T47D (cell line): ENCODE measurements at places on chromosomes 3 and 15.
A peak's percentile ranks its signal among the peaks of the same experiment; 100 is the strongest.

DNA sequence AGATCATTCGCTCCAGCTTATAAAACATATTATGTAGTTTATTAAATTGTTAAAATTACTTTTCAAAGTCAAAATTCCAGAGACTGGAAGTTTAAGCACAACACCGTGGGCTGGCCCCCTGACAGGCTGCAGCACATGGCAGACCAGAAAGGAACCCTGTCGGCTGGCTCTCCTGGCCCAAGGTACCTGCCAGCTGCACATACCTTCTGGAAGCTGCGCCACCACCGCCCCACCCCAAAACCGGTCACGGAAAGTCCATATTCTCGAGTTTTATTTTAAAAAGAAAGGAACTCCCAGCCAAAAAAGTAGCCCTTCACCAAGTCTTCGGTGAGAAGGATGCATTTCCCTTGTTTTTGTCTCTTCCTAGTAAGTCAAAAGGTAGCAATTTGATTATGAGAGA lies 94.6 kb downstream of the FOXP1 start:
- no peak for DNase-seq

DNA sequence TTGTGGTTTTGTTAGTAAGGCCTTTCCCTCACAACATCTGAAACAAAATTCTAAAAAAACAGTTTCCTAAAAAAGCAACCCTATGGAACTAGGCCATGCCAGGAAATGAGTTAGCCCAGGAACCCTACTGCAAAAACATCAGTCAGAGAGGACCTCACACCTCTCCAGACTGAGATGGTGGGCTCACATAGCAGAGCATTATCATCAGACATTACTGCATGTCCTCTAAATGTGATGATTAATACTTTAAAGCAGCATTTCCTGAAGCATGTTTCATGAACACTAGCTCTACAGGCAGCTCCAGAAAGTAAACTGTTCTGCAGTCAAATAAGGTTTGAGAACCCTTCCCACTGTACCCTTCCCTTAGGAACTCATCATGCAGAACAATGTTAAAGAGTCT lies 232.3 kb upstream of the MRPL3 start:
- no peak for DNase-seq

DNA sequence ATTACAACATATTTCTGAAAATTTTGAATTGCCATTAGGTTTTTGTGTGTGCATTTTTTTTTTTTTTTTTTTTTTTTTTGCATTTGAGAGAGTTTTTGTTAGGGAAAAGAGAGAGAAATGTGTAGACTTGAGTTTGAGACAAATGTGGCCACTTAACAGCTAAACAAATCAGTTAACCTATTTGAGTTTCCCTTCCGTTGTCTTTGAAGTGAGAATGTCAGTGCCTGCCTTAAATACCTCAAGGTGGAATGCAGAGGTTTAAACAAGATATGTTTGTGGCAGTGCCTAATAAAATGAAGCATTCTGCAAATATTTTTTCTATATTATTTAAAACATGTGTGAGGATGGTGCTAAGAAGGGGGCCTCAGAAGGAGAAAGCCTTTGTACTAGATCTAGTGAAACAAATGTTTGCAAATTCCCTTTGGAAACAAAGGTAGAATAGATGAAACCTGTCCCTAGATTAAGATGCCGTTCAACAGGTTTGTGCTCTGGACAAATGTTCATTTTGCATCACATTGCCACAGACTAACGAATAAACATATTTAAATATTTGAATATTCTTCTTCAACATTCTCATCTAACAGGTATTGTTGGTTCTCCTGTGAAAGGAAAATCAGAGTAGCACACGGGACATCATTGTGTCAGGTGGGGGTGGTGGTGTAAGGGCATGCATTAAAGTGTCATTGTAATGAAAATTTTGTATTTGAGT lies 80.7 kb downstream of the SATB1 start:
- no peak for DNase-seq

DNA sequence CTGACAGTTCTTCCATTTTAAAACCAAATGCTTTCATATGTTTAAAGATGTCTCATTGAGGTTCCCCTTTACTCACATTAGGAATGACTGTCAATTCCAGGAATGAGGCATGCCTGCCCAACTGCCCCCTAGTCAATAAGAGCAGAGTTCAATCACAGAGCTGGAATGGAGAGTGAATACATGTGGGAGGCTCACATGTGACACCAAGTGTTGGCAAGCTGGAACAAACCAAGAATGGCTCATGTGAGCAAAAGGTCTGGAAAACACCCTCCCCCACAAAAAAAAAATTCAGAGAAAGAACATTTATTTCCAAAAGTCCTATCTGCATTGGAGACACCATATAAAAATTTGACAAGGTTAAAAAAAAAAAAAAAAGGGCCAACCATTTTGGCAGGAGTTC lies 3.7 kb downstream of the PBRM1 start:
- DNase-seq, result no peak

GRCh38 chr3:71582036-71582611 lies 1.4 kb downstream of the FOXP1 start:
- DNase-seq, result peak; percentile 10

GRCh38 chr3:4233488-4233887 lies 69.7 kb upstream of the SETMAR start:
- no peak for DNase-seq

- no peak for DNase-seq
These were observed 4.9 kb downstream of the MNS1 start for GRCh38 chr15:56460071-56460470.

GRCh38 chr3:101319531-101319930 lies 844 bp downstream of the IMPG2 start:
- no peak for DNase-seq

DNA sequence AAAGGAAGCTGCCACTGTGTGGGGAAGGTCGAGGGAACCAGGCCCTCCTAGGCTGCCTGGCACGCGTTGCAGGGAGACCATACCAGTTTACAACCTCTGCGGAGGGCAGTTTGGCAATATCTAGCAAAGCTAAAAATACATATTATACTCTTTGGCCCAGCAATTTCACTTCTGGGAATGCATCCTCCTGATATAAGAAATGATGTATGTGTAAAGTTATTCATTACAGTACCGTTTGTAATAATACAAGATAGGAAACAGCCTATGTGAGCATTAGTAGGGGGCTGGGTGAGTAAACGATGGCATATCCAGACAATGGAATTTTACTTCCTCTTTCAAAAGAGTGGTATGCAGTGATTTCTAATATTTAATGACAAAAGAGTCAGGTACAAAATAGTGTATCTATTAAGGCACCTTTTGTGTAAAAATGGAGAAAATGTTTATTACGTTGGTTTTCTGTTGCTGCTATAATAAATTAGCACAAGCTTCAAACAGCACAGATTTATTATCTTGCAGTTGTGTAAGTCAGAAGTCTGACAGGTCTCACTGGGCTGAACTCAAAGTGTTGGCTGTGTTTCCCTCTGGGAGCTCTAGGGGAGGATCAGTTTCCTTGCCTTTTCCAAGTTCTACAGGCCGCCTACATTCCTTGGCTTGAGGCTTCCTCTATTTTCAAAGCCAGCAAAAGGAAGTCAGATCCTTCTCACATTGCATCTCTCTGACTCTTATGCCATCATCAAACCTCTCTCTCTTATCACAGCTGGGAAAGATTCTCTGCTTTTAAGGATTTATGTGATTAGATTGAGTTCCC lies 9.0 kb downstream of the APOD start:
- DNase-seq, result no peak

DNA sequence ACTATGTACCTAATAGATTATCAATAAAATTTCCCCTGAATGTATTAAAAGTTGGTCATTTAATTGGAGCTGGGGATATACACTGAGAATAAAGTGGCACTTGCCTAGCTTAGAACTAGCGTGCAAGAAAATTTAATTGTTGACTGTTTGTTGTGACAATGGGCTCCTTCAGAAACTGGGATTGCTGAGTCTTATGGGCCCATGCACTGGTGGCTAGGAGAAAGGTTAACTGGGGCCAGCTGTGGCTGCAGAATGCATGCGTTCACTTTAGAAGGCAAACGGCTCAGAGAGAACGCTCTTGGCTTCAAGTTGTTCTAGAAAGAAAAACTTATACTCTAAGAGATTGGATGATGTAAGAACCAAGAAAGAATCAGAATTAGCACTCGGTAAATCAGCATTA lies 18.7 kb upstream of the LPP start:
- no peak for DNase-seq

- peak; percentile 70 for DNase-seq
These were observed 56.1 kb downstream of the TAFA4 start for GRCh38 chr3:68876112-68876713.

DNA sequence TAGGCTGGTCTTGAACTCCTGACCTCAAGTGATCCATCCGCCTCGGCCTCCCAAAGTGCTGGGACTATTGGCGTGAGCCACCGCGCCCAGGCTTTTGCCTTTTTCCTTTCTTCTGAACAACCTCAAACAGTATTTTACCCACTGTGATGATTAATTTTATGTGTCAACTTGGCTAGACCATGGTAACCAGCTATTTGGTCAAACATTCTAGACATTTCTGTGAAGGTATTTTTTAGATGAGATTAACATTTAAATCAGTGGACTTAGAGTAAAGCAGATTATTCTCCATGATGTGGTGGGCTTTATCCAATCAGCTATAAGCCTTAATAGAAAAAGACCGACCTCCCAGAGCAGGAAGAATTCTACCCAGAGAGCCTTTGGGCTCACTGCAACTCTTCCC lies 6.0 kb downstream of the SPATA12 start:
- DNase-seq, result no peak

- DNase-seq, result no peak
These were observed 821.6 kb downstream of the SQOR start for GRCh38 chr15:46456456-46456855.

DNA sequence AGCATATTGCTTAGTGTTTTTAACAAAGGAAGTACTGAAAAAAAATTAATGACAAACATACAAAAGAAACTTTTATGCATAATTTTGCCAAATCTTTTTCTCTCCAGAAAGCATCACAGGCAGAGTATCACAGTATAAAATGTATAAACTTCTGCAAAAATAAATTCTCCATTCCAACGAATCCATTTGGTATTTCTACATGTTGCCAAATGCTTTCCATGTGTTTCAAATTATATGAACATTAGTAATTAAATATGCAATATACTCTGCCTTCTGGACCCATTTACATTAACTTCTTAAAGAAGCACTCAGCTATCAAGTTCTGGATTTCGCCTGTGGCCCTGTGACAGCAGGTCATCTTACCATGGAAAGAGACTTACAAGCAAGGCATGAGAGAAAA lies 189.1 kb upstream of the ALCAM start:
- no peak for DNase-seq

DNA sequence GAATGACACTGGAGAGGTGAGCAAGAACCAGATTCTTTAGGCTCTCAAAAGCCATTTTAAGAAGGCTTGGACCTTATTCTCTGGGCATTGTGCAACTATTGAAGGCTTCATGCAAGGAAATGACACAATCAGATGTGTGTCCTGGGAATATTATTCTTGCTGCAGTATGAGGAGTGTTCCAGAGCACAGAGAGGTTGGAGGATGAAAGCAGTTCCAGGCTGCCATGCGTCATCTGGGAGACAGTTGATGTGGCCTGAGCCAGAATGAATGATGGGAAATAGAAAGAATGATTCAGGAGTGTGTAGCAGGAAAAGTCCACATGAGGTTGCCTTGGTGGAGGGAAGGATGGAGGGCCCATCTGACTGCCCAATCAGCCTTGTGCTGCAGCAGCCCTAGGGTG lies 123.1 kb downstream of the CHCHD6 start:
- no peak for DNase-seq

- DNase-seq, result no peak
These were observed 26.0 kb upstream of the MAP4 start for GRCh38 chr3:48042071-48042760.

GRCh38 chr3:12454076-12454815 lies 30.0 kb upstream of the TSEN2 start:
- DNase-seq, result no peak

DNA sequence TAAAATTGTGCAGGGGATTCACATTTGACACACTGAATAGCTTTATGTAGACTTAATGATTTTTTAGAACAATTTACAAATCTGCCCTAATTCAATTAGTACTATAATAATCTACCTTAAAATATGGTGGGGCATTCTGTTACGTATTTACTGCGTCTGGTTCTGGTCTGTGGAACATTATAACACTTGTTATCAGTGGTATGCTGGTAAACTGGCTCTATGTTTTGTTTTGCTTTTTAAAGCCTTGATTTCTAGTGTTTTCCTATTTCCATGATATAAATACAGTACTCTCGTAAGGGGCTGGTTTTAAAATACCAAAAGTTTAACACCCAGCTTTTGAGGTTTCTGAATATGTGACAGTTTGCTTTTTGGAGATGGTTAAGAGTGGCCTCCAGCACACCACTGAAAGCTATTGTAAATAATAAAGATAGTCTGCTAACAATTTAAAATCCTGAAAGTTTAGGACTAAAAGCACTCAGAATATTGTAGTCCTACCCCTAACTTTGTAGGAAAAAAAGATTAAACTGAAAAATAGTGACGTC lies 65.6 kb upstream of the CD47 start:
- no peak for DNase-seq

DNA sequence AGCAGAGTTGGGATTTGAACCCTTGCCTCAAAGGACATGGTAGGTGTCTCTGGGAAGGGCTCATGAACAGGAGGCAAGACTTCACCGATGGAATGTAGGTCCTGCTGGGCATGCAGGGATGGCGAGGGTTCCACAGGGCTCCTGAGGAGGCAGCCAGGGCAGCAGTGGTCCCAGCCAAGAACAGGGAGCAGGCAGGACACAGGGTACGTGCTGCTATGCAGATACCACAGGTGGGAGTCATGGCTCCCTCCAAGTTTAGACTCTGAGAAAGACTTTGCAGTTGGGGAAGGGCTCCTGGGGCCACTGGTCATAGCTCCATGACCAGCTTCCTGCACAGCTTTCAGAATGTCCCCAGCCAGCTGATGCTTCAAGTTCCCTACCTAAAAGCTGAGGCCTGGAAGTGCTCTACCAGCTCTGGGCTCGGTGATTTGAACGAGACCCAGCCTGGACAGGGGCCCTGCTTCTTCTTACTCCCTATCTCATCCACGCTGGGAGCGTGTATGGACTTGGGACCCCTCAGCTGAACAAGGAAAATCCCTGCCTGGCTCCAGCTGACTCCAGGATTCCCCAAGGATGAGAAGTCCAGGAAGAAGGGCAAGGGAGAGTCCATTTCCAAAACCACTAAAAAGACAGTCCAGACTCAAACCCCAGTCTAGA lies 747 bp downstream of the MYL3 start:
- no peak for DNase-seq

GRCh38 chr3:171149526-171150116 lies 123.1 kb upstream of the SLC2A2 start:
- DNase-seq, result no peak

DNA sequence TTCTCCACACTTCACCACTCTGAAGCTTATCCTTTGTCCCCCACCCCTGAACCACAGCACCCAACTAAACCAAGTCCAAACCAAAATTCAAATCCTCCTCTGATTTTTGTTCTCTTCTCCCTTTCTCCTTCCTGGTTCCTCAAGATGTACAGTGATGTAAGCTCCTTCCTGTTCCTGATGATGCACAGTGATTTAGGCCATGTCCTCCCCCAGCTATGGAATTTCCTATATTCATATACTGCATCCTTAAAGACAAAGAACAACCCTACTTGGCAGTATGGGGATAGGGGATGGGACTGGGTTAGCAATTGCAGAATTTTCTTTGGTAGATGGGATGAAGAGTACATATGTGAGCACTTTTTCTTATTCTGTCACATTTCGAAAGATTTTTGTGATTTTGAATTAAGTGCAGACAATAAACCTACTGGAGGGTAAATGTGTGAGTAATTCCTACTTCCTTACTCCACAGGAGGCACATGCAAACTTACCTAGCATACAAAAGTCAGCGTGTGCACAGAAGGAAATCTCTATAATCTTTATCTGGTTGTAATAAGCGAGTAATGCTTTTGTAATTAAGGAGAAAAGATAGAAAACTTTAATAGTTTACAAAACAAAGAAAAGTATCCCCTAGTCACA lies 125.0 kb downstream of the ANO10 start:
- no peak for DNase-seq
